OCI-LY7 (cell line): ENCODE measurements at places on chromosomes 2 and 18.

- DNase-seq, result no peak
Measured at GRCh38 chr2:120943403-120944034, 207.9 kb downstream of the GLI2 start.

DNA sequence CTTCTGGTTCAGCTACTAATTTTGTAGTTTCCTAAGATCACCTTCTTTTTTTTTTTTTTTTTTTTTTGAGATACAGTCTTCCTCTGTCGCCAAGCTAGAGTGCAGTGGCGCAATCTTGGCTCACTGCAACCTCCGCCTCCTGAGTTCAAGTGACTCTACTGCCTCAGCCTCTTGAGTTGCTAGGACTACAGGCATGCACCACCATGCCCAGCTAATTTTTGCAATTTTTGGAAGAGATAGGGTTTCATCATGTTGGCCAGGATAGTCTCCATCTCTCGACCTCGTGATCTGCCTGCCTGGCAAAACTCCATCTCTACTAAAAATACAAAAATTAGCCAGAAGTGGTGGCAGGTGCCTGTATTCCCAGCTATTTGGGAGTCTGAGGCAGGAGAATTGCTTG is 301.5 kb upstream of the TFPI start:
- no peak for DNase-seq

DNA sequence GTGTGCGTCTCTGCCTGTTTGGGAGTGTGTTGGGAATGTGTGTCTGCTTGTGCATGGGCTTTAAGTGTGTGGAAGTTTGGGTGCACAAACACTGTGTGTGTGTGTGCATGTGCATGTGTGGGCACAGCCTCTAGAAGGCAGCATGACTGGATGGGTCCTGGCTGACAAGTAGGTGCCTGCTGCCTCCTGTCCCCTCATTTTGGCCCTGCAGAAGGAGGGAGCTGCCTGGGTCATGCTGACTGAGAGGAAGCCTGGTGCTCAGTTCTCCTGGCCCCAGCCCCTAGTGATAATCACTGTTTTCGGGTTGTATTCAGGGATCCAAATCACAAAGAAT is 34.1 kb downstream of the GLI2 start:
- DNase-seq, result no peak

GRCh38 chr18:62828091-62828640 is 112.8 kb downstream of the PHLPP1 start:
- peak; percentile 2 for DNase-seq
